Hypothalamus (tissue), 51 donors: ENCODE measurements at places on chromosomes 11 and 22.

- no peak for DNase-seq
Observed at GRCh38 chr11:1651411-1651980, 21.9 kb downstream of the KRTAP5-5 start.

- DNase-seq, result no peak
Observed at GRCh38 chr11:86101941-86102407, 33.1 kb upstream of the PICALM start.

DNA sequence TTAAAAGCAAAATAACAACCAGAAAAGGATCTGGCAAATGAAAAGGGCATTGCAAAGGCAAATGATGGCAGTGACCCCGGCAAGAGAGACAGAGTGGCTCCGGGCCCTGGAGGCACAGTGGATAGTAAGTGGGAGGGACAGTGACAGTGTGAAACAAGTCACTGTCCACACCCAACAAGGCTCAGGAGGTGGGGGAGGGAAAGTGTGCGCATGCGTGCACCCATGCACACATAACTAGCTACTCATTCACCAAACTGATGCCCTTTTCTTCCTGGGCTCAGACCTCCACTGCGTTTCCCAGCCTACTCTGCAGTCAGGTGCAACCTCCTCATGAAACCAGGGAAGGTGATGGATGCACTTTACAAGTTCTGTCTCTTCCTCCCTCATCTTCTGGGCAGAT, 108.4 kb downstream of the SHANK2 start:
- DNase-seq, result no peak

DNA sequence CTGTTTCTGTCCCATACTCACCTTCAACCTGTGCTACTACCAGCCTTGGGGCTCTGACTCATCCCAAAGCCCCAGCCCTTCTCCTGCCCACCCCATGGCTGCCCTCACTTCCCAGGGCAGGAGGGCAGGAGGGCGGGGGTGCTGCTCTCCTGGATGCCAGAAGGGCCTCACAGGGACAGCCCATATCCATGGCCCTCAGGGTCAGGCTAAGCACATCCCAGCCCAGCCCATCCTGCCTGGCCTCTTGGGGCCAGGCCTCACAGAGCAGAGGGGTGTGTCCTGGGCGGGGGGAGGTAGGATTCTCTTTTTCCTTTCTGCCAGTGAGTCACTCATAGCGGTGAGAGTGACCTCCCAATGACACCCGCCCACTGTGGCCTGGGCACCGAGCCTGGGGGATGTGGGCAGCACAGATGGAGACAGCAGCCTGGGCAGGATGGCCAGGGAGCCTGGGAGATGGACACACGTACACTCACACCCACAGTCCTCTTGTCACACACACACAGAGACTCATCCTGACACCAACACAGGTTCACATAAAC, 2.4 kb downstream of the LTBP3 start:
- no peak for DNase-seq

- no peak for DNase-seq
Observed at GRCh38 chr11:13386567-13386966, 76.5 kb downstream of the BTBD10 start.

DNA sequence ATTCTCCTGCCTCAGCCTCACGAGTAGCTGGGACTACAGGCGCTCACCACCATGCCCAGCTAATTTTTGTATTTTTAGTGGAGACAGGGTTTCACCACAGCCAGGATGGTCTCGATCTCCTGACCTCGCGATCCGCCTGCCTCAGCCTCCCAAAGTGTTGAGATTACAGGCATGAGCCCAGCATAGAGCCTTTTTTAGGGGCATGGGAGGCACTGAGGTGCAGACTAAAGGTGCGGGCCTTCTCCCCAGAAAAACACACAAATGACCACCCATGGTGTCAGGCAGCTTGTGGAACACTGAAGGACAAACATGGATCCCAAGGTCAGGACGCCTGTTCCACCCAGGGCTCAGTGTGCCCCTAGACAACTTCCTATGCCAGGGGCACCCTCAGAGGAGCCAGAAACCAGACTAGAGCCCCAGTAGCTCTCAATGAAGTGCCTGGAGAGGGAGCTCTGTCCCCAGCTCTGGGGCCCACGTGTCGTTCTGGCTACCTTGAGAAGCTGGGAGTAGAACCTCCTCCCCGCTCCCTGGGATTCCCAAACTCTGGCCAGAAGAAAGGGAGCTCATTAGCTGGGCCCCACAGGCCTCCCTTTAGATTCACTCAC, 21.2 kb upstream of the CD5 start:
- DNase-seq, result no peak

DNA sequence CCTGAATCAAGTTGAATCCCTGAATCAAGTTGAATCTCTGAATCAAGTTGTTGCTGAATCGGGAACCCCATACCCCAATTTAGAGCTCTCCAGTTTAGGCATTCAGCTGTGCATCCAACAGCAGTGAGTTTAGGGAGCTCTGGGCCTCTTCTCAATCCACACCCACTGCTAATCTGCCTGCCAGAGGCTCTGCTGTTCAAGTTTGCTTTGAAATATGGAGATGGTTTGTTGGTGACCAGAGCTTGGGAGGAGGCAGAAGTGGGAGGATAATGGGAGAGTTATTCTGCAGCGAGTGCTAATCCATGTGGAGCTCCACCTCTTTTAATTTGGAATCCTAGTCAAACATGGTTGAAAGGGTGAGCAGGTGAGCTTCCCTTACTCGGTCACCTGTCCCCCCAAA, 22.4 kb downstream of the EHF start:
- no peak for DNase-seq
